ENCODE measurements at places on chromosomes 7 and 10.

- no peak for DNase-seq
Measured at GRCh38 chr10:87658858-87659555, 671 bp upstream of the PAPSS2 start.

DNA sequence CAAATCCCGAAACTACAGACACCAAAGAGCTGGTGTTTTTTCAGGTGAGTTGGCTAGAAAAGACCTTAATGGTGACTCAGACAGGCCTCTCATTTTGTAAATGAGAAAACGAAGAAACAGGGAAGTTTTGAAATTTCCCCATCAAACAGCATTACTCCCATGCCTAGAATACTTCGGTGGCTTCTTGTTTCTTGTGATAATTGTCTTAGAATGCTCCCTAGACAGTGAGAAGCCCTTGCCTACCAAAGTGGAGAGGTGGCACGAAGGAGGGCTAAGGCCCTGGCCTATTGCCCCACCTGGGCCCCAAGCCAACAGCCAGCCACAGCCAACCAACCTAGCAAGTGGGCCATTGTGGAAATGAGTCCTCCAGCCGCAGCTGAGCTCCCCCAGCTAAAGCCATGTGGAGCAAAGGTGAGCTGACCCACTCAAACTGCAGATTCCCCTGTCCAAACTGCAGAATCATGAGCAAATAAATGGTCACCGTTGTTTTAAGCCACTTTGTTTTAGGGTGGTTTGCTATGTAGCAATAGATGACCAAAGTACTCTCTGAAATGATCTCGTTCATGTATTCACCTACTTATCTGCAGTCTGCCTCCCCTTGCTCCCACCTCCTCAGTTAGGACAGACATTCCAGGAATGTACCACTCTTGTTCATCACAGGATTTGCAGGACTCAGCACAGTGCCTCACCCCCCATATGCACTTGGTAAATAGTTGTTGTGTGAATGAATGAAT, 97.7 kb upstream of the FGFR2 start:
- no peak for DNase-seq

GRCh38 chr7:74183653-74184450, 9.7 kb downstream of the EIF4H start:
- no peak for DNase-seq

DNA sequence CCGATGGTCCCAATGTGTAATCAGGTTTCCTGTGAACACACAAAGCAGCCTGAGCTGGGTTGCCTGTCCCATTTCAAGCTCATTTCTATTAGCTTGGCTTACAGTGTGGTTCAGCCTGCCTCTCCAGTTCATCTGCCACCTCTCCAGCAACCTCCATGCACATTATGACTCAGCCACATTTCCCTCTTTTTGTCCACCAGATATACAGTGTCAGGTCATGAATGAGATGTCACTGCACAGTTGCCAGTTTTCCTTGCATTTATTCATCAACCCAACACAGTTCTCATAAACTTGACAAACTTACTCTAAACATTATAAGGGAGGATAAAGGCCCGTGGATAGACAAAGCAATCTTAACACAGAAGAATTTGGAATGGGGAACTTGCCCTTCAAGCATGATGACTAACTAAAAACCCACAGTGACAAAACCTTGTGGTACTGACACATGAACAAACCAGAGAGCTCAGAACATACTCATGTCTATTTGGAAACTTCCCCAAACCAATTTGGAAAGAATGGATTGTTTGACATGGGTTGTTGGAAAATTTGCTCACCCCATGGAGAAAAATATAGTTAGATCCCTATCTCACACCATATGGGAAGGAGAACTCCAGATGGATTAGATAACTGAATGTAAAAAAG, 2.5 kb upstream of the CFAP58 start:
- DNase-seq = no peak

DNA sequence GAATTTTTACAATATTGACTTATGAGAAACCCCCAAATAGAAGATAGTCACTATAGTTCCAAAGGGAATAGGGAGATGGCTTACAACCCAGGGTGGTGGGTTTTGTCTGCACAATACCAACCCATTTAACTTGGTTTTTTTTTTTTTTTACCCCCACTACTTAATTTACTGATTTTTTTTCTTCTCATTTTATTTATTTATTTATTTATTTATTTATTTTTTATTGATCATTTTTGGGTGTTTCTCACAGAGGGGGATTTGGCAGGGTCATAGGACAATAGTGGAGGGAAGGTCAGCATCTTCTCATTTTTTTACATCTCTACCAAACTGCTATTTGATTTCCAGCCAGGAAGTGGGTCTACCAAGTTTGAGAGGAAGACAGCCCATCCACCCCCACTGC, 77.9 kb downstream of the FAM204A start:
- no peak for DNase-seq

DNA sequence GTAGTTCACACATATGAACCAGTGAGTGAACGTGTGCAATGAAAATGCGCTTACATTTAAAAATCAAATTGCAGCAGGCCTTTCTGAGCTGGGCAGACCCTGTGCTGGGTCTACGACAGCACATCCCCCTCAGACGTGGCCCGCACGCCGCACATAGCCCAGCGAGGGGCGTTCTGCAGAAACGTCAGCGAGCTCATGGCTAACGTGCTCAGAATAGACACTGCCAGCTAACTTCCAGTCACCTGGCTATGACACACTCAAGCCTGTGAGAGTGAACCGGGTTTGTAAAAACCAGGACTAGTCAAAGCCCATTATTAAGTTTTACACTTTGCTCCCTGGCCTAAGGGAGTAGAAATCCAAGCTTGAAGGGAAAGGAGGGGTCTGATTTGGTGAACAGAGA, 108.1 kb upstream of the INSIG1 start:
- no peak for DNase-seq

- no peak for DNase-seq
Measured at GRCh38 chr10:128116851-128117615, 9.2 kb downstream of the MKI67 start.

- no peak for DNase-seq
Measured at GRCh38 chr7:44615149-44615611, 8.8 kb downstream of the OGDH start.

GRCh38 chr7:112266141-112266540, 59.6 kb downstream of the ZNF277 start:
- no peak for DNase-seq

DNA sequence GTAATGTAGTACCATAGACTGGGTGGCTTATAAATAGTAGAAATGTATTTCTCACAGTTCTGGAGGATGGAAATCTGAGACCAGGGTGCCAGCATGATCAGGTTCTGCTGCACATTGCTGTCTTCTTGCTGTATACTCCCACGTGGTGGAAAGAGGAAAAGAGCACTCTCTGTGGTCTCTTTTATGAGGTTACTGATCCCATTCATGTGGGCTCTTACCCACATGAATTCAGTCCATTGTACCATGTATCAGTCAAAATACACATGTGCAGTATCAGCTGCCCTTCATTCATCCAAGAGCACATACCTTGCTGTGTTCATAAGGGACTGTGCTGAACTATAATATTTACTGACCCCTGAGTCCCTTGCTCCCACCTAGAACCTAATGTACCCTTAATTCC, 17.1 kb downstream of the PNLIPRP2 start:
- no peak for DNase-seq

- DNase-seq = no peak
Measured at GRCh38 chr7:120586571-120586970, 271.4 kb downstream of the TSPAN12 start.

DNA sequence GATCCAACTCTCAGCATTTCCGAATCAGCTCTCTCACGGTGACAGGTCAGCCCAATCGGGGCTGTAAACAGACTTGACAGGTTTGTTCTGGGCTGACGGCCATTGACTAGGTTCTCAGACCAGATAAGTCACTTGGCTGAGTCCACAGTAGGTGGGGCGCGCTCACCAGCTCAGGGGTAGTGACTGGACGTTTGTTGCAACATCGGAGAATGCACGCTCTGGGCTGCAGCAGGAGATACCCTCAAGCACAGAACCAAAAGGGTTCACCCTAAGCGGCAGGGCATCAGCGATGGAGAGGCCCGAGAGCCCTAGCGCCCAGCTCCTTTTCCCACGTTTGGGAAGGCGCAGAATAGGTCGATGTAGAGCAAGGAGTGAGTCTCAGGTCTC, 1.8 kb downstream of the KLLN start:
- DNase-seq = peak; percentile 53

DNA sequence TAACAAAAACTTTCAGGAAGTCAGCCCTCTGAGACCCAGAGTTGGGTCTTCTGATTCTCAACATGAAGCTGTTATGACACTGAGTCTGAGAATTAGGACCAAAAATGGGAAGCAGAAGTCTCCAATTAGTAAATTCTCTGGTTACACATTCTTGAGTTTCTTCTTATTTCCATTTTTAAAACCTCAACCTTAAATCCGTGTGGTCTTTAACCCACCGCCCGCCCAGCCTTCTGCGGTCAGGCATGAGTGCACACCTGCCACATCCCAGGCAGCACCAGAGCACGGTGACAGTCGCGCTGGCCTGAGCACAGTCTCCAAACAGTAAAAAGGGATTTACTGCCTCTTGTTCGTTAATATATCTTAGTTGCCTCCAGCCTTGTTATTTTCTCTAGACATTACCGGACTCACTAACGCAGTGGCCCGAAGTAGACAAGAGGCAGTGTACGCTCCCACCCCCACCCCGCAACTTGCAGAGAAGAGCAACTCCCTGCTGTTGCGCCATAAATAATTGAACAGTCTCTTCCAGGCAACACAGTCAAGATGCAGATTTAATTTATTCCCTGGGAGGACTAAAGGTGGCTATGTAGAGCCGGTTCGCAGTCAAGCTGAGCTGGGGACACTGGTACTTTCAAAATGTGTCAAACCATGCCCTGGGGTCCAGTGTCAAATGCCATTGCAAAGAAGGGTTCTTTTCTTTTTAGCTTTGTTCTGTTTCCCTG, 147.0 kb upstream of the CELF2 start:
- DNase-seq = no peak

- no peak for DNase-seq
Measured at GRCh38 chr7:1108264-1108920, 20.5 kb downstream of the GPER1 start.

DNA sequence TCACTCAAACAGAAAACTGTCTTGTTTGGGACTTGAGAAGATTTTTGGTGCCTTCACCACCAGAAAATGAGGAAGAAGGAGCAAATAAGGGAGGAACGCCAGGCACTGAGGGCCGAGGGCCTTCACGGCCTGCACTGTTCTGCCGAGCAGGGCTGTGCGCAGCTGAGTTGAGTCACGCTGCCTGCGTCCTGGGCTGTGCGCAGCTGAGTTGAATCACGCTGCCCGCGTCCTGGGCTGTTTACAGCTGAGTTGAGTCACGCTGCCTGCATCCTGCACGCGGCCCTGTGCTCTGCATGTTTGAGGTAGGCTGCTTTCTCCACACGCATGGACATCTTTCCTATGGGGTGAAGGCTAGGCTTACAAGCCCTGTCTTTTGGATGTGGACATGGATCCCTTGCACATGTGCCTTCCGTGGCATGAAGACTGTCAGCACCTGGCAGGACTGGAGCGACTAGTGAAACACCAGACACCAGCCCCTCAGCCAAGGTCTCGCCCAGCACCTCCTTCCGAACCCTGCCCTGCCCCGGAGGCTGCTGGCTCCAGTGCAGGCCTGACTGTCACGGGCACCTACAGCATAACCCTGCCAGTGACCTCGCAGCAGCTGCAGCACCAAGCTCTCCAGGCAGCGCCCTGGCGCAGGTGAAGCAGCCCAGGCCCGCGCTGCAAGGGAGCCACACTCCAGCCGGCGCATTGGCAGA, 96.7 kb downstream of the HTR5A start:
- peak; percentile 91 for DNase-seq

DNA sequence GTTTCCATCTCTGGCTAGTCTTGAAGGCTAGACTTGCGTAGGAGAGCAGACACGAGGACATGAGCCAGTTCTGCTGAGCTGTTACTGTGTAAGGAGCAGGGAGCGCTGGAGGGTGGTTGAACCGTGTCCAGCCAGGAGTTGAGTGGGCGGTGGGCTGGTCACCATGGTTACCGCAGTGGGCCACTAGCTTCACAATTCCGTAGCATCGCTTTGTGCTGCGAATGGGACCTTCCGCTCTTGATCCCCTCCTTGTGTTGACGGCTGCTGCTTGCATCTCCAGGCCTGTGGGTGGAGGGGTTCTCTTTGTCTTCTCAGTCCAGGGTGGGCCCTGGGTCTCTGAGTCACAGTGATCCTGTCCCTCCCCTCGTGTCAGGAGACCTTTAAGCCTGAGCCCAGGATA, 49.4 kb upstream of the OCM start:
- DNase-seq = no peak

- DNase-seq = no peak
Measured at GRCh38 chr10:69908124-69908523, 106.4 kb downstream of the COL13A1 start.
